ENCODE measurements at places on chromosomes 13 and 19.

DNA sequence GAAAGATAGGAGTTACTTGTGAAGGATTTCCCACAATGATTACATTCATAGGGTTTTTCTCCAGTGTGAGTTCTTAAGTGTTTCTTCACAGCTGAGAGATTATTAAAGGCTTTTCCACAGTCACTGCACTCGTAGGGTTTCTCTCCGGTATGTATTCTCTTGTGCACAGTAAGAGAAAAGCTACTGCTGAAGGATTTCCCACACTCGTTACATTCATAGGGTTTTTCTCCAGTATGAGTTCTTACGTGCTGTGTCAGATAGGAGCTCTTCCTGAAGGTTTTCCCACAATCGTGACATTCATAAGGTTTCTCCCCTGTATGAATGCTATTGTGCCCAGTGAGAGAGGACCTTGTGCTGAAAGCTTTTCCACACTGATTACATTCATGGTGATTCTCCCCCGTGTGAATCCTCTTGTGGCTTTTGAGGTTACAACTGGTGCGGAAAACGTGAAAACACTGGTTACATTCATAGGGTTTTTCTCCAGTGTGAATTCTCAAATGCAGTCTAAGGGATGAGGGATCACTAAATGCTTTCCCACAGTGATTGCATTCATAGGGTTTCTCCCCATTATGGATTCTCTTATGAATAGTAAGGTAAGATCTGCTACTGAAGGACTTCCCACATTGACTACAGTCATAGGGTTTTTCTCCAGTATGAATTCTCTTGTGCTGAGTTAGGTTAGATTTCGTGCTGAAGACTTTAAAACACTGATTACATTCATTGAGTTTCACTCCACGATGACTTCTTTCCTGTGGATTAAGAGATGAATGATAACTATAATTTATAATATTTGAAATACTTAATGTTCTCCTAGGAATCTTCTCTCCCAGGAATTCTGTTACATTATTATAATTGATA lies 20.6 kb downstream of the ZNF558 start:
- peak; percentile 50 for DNase-seq
- H3K36me3 ChIP-seq = peaks cover 92% of the 10 kb centered on the region
- H3K27me3 ChIP-seq = no peaks in the 10 kb centered on the region
- H3K4me1 ChIP-seq = no peaks in the 10 kb centered on the region
- H3K27ac ChIP-seq = no peak overlapping the region

- H3K27ac ChIP-seq = no peak overlapping the region
- no peak for DNase-seq
- no peak overlapping the region for H3K4me3 ChIP-seq
- no peaks in the 10 kb centered on the region for H3K36me3 ChIP-seq
- no peaks in the 10 kb centered on the region for H3K27me3 ChIP-seq
Observed at GRCh38 chr13:77714119-77714755, 16.8 kb downstream of the SLAIN1 start.

GRCh38 chr19:58318297-58318696 lies 8.5 kb upstream of the ZSCAN22 start:
- H3K4me1 ChIP-seq = no peaks in the 10 kb centered on the region
- peaks cover 21% of the 10 kb centered on the region for H3K36me3 ChIP-seq
- H3K27me3 ChIP-seq = no peaks in the 10 kb centered on the region
- no peak overlapping the region for H3K4me3 ChIP-seq

GRCh38 chr19:1874554-1875185 lies 10.6 kb downstream of the ABHD17A start:
- H3K36me3 ChIP-seq = no peaks in the 10 kb centered on the region
- H3K4me3 ChIP-seq = peak overlapping the region; percentile 93
- H3K27ac ChIP-seq = peak overlapping the region; percentile 43
- H3K27me3 ChIP-seq = no peaks in the 10 kb centered on the region

GRCh38 chr19:45251452-45252354 lies 632 bp downstream of the MARK4 start:
- H3K4me3 ChIP-seq = peak overlapping the region; percentile 99
- H3K4me1 ChIP-seq = peaks cover 28% of the 10 kb centered on the region
- peak; percentile 56 for DNase-seq
- peak overlapping the region; percentile 53 for H3K27ac ChIP-seq
